ENCODE measurements at places on chromosomes 11 and 22.

DNA sequence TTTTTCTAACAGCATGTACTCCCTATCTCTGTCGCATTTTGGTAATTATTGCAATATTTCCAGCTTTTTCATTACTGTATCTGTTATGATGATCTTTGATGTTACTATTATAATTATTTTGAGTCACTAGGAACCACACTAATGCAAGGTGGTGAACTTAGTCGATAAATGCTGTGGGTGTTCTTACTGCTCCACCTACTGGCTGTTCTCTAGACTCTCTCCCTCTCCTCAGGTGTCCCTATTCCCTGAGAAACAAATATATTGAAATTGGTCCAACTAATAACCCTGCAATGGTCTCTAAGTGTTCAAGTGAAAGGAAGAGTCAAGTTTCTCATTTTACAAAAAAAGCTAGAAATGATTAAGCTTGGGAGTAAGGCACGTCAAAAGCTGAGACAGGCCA is 10.5 kb downstream of the ARL14EP start:
- DNase-seq, result no peak

- no peak for DNase-seq
These were observed 81.0 kb downstream of the FBXO7 start for GRCh38 chr22:32555581-32555980.

DNA sequence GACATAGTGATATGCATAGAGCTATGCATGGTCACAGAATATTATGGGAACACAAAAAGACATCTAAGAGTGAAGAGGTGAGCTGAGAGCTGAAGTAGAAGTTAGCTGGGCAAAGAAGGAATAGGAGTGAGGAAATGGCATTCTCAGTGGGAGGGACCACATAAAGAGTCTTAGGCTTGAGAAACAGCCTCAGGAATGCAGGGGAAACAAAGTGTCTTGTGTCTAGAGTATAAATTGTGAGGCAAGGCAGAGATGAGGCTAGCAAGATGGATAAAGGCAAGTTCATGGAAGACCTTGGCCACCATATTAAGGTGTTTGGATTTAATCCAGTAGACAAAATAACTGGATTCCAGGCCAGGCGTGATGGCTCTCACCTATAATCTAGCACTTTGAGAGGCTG is 40.6 kb upstream of the CRTAM start:
- no peak for DNase-seq

DNA sequence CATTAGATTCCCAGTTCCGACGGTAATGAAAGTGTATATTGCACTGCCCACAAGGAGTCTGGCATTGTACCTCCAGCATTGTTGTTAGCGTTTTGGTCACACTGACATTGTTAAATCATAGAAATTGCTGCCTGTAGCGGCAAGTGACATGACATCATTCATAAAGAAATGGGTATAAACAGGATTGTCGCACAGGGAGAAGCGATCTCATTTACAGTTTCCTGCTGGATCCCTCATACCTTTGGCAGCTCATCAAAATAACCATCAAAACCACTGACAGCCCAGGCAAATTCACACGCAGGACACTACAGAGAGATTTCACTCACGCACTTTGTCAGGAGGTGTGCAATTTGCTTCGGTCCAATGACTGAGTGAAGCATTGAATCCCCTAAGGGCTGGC is 3.5 kb downstream of the HTR3B start:
- no peak for DNase-seq

DNA sequence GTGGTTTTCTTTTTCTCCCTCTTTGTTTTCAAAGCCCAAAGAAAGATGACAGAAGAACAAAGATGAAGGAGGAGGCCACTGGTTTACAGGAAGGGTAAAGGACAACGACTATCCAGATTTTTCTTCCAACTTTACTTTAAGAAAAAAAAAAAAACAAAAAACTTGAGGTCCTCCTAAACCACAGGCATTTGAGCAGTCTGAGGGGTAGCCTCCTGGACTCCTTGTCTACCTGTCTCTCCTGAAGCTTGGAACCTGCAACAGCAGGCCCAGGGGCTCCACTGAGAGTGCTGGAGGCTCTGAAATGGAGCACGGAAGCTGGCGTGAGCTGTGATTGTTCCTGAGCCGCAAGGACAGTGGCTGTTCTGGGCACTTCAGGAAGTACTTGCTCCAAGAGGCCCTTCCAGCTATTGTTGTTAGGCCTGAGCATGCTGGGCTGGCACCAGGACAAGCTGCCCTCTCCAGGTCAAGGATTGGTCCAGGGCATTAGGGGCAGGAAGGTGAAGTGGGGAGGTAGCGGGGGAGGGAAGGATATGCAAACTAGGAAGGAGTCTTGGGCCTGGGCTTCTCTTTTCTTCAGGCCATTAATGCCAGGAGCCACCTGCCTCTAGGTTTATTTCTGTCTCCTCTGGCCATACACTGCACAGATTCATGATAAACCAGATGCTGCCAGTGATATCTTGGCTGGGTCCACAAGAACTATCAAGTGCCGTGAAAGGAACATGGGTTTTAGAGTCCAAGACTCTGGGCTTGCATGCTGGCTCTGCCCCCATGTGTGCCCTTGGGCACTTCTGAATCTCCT is 147.3 kb downstream of the CCDC34 start:
- DNase-seq, result no peak

GRCh38 chr22:22721681-22722354 is 77.4 kb downstream of the GGTLC2 start:
- no peak for DNase-seq

- no peak for DNase-seq
These were observed 57.6 kb downstream of the NRXN2 start for GRCh38 chr11:64665411-64665821.

GRCh38 chr22:36541831-36542411 is 13.0 kb upstream of the EIF3D start:
- DNase-seq, result peak; percentile 18
